ENCODE measurements at places on chromosomes 6 and 20.

- no peak for DNase-seq
These were observed 859.7 kb upstream of the ADGRB3 start for GRCh38 chr6:67775333-67775732.

- no peak for DNase-seq
These were observed 284.8 kb downstream of the GMDS start for GRCh38 chr6:1960486-1961142.

GRCh38 chr20:57998276-57998675, 230.2 kb downstream of the ANKRD60 start:
- DNase-seq: no peak

- no peak for DNase-seq
These were observed 23.3 kb upstream of the ARFGEF2 start for GRCh38 chr20:48898210-48898609.

GRCh38 chr6:56992703-56993102, 37.8 kb downstream of the BEND6 start:
- no peak for DNase-seq

DNA sequence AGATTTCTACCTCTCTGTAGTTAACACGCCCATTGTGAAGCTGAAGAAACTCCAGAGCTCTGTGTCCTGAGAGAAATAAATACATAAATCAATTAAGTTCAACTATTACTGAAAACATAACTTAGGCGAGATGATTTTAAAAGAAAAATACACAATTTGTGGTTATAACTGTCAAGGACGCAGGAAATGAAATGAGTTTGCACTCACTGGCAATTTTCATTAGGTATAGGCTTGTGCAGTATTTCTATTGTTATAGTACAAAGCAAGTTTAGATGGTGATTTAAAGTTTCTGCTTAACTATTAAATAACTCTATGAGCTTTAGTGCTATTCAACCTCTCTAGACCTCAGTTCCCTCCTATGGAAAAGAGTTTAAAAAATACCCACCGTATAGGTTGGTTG, 3.3 kb downstream of the GPLD1 start:
- no peak for DNase-seq

- DNase-seq: no peak
These were observed 46.3 kb upstream of the RPS6KA2 start for GRCh38 chr6:166673309-166673708.

- DNase-seq: no peak
These were observed 564.4 kb downstream of the HAO1 start for GRCh38 chr20:7375905-7376304.

GRCh38 chr6:324729-325125, 32.4 kb downstream of the DUSP22 start:
- DNase-seq: no peak

- DNase-seq: no peak
These were observed 12.7 kb upstream of the HLA-DRB1 start for GRCh38 chr6:32602383-32602782.

DNA sequence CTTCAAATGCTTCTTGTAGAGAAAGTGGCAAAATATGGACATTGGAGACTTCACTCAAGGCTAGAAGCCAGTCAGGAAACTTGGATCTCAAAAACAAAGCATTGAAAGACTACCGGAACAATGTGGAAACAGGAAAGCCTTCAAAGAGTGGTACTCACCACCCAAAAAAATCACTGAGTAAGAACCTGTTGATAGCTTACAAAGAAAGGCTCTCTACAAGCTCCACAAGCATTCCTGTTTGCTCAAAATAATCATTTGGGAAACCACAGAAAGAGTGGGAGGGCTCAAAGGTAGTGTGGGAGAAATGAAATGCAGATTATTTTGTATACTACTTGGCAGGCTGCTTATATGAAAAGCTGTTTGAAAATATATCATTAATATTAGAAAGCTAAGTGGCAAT, 9.5 kb upstream of the DST start:
- DNase-seq: no peak

DNA sequence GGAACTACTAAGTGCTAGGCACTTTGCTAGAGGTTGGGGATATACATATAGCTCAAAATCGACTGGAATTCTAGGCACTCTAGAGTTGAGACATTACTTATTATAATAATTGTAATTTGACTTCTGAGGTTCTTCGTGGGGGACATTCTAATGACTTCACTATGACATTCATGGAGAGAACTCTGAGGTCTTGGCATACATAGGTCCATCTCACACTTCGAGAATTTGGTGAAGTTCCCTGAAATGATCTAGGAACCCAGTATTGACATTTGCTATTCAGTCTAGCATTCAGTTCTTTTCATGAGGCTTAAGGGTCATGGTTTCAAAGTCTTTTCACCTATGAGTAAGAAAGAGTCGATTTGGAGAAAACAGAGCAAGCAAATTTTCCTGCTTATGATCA, 446.6 kb upstream of the JAG1 start:
- no peak for DNase-seq

- DNase-seq: no peak
These were observed 99.2 kb downstream of the MYLK4 start for GRCh38 chr6:2651536-2651935.

GRCh38 chr20:57658833-57659516, 38.7 kb upstream of the ZBP1 start:
- DNase-seq: no peak

DNA sequence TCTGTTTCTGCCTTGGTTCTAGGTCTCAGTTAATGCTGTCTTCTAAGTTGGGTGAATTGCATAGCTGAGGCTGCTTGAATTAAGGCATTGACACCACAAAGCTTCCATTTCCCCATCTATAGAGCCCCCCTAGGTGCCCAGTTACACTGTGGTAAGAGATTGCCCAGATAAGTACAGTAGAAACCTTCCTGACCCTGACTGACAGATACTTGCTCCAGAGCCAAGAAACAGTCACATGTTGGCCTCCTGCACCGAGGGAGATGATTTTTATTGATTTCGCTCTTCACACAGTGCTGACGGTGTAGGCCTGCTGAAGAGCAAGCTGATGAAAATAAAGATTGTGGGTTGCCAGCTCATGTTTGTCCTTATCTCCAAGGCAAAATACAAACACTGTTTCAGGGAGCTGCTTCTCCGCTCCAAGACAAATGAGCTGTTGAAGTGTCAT, 67.9 kb downstream of the TRMT11 start:
- DNase-seq: no peak

GRCh38 chr20:21702553-21703470, 2.7 kb upstream of the PAX1 start:
- DNase-seq: peak; percentile 50

DNA sequence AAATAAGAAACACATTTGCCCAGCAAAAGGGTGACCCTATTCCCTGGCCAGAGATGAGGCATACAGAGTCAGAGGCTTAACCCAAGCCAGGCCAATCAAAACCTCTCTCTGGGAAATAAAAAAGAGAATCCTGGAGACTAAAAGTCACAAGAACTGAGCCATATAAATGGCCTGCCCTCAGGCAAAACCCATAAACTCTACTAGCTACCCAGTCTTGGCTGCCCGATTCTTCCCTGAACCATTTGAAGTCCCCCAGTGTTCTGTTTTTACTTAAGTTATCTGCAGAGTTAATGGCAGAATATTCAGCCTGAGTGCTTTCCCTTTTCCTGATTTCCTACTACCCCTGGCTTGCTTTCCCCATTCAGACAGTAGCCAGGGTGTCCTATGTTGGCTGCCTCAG, 13.9 kb downstream of the KCNK15 start:
- DNase-seq: no peak

Measured in activated naive CD8-positive, alpha-beta T cell treated with anti-CD3 and anti-CD28 coated beads for 36 hours (primary cell).